Stimulated activated CD8-positive, alpha-beta memory T cell treated with anti-CD3 and anti-CD28 coated beads, Interleukin-4, amount 100 ng/mL, for 24 hours (primary cell): ENCODE measurements at places on chromosomes 2 and 18.

GRCh38 chr18:11096411-11096810 lies 53.0 kb downstream of the PIEZO2 start:
- DNase-seq = no peak

DNA sequence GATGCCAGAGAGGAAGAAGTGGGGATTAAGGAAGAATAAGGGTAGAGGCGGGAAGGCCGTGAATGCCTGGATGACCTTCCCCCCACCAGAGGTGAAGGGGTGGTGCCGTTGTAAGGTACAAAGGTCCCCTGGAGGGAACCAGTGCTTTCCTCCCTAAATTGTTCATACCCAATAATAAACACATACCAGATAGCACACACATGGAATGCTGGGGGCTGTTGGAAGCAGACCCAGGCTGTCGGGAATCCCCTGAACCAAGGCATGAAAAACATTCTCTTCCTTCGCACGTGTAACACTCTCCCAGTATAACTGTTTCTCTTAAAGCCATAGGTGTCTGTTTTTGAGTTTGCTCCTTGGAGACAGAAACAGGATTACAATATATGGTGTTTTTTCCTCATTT lies 107.1 kb upstream of the CTAGE1 start:
- DNase-seq = no peak

DNA sequence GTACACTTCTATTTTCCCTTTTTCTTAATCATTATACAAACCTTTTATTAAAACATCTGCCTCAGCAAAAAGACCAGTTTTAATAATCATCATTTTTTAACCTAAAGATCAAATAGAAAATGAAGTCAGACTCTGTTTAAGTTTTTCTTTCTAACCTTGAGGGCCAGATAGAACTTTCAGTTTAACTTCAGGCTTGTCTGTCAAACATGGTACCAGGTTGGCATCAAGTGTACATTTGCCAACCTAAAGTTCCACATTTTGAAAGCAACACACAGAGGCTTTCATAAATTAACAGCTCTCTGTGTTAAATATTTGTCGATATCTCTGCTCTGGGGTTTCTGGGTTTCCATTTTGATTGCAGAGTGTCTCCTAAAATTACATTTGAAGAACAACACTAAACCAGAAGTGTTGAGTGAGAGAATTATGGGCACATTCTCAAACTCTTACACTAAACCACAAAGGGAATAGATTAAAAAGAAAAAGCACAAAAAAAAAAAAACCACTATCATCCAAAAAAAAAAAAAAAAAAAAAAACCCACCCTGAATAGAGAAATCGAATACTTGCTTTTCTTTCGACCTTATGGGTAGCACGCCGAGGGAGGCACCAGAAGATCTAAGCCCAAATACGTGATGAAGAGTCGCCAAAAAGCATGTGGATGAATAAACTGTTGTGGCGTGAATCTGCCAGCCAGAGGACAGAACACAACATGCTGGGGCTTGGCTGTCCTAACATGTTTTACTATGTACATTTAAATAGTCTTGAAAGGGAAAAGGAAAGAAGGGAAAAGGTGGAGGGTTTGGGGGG lies 166.2 kb downstream of the TCF4 start:
- DNase-seq = no peak

GRCh38 chr2:232365621-232366321 lies 12.8 kb upstream of the ALPP start:
- DNase-seq = no peak

- DNase-seq = no peak
Observed at GRCh38 chr18:26487437-26487836, 60.9 kb downstream of the KCTD1 start.

GRCh38 chr2:66559672-66560071 lies 124.7 kb downstream of the MEIS1 start:
- no peak for DNase-seq

- no peak for DNase-seq
Observed at GRCh38 chr2:74544634-74545033, 9.1 kb downstream of the LOXL3 start.

DNA sequence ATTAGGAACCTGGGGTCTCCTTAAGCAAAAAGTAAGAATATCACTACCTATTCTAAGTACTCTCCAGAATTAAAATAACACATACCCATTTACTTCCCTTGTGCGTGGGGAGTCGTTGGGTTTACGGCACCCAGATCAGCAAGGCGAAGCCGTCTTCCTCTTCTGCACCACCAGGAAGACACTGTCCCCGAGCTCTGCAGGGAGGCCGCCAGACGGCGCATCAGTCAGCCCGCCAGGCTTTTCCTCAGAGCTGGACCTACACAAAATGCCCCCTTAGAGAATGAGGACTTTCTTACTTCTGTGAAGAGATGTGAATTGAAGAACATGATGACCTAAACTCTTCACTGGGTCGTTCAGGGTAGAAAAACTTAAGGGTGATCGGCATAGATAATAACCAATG lies 526.5 kb downstream of the GALR1 start:
- no peak for DNase-seq

GRCh38 chr2:228039752-228040534 lies 141.5 kb downstream of the SPHKAP start:
- no peak for DNase-seq

DNA sequence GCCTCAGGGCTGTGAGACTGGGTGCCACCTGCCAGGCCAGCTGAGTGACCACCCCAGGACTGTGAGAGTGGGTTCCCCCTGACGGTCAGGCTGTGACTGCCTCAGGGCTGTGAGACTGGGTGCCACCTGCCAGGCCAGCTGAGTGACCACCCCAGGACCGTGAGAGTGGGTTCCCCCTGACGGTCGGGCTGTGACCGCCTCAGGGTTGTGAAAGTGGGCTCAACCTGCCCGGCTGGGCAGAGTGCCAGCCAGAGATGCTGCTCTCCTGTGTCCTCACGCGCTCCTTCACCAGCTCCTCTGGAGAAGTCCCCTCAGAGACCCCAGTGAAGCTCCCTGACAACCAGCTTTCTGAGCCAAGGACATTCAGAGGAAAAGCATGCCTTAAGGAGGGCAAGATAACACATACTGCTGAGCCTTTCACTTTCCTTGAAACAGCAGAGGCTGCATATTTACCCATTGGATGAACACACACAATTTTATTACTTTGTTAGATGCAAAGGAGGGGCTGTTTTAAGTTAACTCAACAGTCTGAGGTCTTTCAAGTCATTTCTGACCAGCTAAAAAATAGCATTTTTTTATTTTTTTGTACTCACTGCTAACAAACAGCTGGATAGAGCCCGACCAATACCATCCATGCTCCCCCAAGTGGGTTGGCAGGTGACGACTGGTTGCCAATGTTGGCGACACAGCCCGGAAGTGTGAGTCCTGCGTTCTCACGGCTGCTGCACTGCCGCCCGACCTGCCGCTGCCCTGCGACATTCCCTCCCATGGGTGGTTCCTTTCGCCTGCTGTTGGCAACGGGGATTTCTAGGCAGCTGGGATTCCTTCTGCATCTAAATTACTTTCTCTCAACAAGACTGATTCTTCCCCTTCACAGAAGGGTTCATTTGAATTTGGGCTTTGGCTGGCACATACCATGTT lies 70.7 kb downstream of the NDUFA10 start:
- DNase-seq = no peak
